ENCODE measurements at places on chromosomes 5 and 9.
A peak's percentile ranks its signal among the peaks of the same experiment; 100 is the strongest.

GRCh38 chr5:5021436-5021835 is 118.7 kb upstream of the ADAMTS16 start:
- DNase-seq: no peak

- DNase-seq: no peak
Observed at GRCh38 chr9:89839449-89839848, 234.6 kb downstream of the GADD45G start.

- peak; percentile 73 for DNase-seq
Observed at GRCh38 chr5:142888469-142889085, 118.4 kb downstream of the ARHGAP26 start.

DNA sequence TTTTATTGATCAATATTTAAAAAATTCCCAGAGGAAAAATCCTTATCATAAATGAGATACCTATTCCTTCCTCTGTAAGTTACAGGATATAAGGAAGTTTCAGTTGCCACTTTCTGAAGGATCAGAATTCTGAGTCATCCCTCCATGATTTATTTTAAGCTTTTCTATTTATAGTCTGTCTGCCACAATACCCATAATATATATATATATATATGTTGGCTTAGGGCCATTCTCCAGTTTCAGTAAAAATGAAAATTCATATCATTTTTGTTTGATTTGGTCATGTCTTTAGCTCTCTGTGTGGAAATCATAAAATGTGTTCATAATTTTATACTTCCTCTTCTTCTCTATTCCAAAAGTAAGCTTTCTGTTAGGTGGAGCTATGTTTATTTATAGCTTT is 215.8 kb upstream of the CYLC2 start:
- no peak for DNase-seq

DNA sequence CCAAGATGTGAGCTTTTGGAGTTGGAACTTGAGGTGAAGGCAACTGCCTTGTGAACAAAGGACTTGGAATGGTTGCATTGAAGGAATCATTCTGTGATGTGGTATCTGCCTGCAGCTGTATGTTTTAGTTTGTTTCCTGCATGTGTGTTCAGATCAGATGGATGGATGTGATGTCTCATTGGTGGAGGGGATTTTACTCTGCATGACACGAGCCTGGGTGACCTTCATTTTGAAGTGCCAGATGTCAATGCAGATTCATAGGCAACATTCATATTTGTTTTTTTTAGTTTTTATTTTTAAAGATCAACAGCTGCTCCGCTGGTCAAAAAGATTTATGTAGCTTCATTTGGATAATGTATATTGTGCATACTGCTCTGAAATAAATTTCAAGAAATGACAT is 13.5 kb downstream of the FBXL7 start:
- DNase-seq: no peak

- no peak for DNase-seq
Observed at GRCh38 chr5:130885691-130886090, 279.4 kb downstream of the HINT1 start.

GRCh38 chr5:39369123-39369815 is 5.0 kb upstream of the C9 start:
- DNase-seq: no peak

- no peak for DNase-seq
Observed at GRCh38 chr5:7043797-7044196, 330.6 kb downstream of the TENT4A start.

DNA sequence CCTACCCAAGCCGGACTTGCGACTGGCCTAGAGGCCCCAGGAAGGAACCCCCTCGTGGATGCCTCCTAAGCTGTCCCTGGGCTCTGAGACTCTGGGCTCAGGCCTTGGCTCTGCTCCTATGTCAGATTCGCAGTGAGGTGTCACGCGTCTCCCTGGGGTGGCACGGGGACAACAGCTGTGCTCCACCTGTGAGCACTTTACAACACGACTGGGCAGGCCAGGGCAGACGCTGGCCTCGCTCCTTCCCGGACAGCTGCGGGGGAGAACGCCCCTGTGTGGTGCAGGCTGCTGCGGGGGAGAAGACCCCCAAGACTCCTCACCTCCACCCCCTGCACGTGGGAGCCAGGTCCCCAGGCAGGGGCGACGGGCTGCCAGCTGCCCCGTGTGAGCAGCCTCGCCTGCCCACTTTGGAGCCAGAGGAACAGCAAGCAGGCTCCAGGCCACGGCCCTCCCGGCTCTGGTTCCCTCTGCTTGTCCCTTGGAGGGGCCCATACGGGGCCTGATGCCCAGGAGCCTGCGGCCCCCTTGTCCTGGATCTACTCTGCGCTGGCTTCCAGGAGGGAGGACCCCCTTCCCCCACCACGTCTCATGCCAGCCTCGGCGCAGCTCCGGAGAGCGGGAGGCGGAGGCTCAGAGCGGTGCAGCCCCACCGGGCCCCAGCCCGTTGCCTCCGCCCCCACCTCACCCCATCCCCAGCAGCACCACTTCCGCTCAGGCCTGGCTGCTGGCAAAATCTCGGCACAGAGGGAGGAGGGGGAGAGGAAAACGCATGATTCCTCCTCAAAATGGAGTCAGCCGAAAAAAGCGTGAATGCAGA is 36.0 kb downstream of the SARDH start:
- no peak for DNase-seq

GRCh38 chr5:150235500-150235854 is 45.6 kb downstream of the SLC6A7 start:
- no peak for DNase-seq

GRCh38 chr5:64659289-64659688 is 31.0 kb upstream of the SHISAL2B start:
- no peak for DNase-seq

GRCh38 chr9:83382421-83382820 is 155.8 kb downstream of the FRMD3 start:
- DNase-seq: no peak

DNA sequence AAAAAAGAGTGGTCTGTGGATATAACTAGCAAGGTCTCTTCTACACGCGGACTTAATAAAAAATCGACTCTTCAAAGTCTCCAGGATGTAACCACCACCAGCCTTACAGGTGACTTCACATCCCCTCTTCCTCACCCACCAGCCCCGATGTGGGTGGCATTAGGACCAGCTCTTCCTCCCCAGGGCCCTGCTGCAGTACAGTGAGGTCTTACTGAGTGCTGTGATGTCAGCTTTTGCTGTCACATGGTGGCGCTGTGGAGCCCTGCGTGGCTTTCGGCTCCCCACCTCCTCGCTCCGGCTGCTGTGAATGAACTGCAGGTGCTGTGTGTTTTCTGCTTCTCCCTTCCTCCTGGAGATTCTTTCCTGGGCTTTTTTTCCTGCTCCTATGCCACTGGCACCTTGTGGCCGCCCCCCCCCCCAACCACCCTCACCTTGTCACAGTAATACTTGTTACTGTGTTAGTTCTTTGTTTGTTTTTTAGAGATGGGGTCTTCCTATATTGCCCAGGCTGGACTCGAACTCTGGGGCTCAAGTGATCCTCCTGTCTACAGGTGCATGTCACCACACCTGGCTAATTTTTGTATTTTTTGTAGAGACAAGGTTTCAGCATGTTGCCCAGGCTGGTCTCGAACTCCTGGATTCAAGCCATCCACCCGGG is 15.8 kb upstream of the RAPGEF1 start:
- DNase-seq: peak; percentile 87

GRCh38 chr5:131575660-131576227 is 59.3 kb downstream of the RAPGEF6 start:
- DNase-seq: no peak

- DNase-seq: no peak
Observed at GRCh38 chr9:136111910-136112309, 6.8 kb downstream of the TMEM250 start.

DNA sequence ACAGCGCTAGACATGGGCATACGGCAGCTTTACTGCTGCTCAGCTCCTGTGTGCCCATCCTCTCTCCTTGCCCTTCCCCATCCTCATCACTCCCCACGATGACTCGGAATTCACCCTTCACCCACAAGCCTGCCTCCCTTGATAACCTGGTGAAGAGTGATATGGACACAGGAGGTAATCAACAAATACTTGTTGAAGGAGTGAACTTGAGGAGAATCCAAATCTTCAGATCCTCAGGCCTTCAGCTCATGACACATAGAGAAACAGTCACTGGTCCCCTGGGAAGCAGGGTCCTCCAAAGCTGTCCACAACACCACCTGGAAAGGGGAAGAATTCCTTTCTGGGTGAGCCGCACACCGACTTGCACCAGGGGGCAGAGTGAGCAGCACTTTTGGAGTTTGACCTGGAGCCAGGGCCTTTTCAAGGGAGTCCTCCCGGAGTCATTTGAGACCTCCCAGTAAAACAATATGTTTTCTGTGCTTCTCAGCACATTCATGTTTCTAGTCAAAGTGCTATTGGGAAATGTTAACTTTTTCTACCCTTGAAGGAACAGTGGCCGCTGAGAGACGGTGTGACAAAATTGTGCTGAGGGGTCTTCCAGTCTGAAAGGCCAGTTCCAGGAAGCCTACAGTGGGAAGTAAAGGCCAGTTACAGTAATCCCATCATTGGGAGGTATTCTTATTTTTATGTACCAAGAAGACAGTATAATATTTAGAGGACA is 332.3 kb downstream of the CWC27 start:
- peak; percentile 89 for DNase-seq

DNA sequence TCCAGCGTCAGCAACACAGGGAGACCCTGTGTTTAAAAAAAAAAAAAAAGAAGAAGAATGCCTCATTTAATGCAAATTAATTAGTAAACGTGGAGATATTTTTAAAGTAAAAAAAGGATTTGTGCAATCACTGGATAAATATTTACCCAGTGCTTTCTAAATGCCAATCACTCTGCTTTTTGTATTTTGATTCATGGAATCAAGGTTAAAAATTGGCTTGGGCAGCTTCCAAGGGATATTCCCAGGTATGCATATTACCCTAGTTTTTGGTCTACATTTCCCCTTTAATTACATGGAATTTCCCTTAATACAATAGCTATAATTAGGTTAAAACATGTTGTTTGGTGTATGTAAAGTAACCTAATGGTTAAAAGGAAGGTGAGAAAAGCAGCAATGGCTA is 31.4 kb upstream of the PDZD2 start:
- no peak for DNase-seq

DNA sequence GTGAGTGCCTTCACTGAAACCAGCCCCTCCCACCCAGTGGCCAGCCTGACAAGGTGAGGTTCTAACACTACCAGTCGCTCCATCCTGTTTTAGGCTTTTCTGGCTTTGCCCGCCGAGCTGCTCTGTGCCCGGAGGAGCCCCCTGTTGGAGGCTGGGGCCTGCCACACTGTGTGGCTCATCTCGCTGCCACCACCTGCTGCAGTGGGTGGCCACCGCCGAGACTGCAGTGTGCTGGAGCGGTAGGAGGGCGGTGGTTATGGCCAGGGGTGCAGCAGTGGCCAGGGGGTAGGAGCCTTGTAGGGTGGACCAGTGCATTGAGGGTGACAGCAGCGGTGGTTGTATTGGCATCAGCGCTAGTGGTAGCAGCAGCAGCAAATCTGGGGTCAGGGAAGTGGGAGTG is 74.7 kb upstream of the PCAT7 start:
- no peak for DNase-seq

DNA sequence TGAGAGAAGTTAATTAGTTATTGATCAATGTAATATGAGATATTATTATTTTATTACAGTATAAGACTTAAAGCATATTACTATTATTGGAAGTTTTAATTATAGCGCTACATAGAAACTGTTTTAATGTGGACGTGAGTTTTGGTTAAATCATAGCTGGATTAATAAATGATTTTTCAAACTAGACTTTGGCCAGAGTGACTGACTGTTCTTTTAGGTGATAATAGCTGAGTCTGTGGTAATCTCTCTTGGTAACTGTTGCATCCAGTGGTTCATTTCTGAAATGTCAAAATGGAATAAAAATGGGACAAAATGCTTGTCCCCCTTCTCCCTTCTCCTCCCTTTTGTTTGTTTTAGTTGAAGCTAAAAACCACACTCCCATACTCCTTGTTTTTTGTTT is 28.1 kb downstream of the ANKHD1 start:
- DNase-seq: no peak

GRCh38 chr9:952546-952945 is 23.9 kb upstream of the DMRT3 start:
- no peak for DNase-seq

DNA sequence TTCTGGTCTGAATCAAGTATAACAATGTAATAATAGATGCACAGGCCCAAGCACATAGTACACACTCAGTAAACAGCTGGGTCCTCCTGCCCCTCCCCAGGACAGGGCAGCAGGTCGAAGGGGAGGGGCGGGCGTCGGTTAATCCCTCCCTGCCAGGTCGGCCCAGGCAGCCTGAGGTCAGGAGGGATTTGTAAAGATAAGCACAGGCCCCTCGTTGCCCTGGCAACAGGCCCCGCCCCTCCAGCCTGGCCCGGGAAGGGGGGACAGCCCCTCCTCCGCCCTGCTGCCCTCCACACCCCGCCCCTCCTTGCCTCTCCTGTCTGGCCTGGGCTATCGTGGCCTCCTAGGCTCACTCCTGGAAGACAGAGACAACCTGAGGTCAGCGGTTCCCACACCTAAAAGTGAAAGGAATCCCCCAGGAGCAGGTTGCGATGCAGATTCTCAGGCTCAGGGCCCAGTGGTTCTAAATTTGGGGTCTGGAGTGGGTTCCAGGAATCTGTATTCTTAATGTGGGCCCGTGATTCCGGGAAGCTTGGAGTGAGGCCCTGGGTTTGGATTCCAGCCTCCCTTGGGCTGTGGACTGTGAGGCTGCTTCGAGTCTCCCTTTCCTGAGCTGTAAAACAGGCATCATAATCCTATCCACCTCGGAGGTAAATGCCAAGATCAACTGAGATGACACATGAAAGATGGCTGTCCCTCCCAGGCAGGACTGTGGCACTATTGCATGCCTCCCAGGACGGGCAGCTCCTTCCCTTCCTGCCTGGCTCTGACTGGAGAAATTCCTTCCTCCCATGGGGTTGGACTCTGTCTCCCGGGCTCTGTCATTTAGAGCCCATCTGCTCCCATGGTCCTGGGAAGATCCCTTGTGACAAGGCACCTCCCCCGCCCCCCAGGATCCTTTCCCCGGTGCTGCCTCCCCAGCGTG is 4.4 kb downstream of the CRB2 start:
- DNase-seq: no peak
